ENCODE measurements at places on chromosomes 13 and 19.

GRCh38 chr19:2330632-2331284 is 2.3 kb downstream of the SPPL2B start:
- no peak for DNase-seq

- no peak for DNase-seq
Measured at GRCh38 chr19:28210886-28211285, 1002.1 kb downstream of the UQCRFS1 start.

- no peak for DNase-seq
Measured at GRCh38 chr13:32045982-32046785, 14.6 kb downstream of the FRY start.

DNA sequence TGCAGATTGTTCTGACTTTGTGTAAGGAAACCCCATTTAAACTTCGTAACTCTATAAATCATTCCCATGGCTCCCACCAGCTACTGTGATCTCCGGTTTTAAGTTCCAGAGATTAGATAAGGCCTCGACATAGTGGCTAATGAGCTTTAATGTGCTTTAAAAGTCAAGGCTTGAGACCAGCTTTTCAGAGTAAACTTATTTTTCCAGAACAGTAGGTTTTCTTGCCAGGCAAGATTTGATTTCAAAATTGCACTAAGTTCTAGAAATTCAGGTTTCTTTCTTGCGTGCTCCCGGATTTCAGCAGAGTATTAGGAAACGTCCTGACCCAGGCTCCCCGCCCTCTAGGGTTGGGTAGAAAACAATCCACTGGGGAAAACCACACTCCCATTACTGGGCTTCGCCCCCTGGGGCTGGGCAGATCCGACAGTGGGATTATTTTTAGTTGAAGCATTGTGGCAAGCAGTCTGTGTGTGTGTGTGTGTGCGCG is 43.3 kb downstream of the CRYL1 start:
- DNase-seq = no peak

- no peak for DNase-seq
Measured at GRCh38 chr19:39841041-39841440, 5.1 kb downstream of the FBL start.

Measured in Panc1 (cell line).